Retinal pigment epithelial cell (primary cell): ENCODE measurements at places on chromosomes 16 and 17.

DNA sequence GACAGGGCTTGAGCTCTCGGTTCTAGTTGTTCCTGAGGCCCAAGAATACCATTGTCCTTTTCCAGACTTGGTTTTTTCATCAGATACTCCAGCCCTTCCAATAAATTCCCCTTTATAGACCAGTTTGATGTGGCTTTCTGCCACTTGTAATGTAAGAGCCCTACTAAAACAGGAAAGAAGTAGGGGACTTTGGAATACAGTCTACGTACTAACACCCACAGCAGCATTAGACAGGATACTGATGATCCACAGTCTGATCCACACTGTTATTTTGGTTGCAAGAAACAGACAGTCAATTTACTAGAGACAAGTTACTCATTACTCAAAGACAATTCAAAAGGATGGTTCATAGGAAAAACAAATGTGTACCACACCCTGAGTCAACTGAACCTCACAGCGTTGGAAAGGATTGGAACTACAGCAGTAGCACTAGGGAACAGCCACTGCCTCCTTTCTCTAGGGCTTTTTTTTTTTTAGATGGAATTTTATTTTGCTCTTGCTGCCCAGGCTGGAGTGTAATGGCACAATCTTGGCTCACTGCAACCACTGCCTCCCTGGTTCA, 45.9 kb upstream of the MED13 start:
- DNase-seq: no peak

GRCh38 chr17:72474243-72474642, 353.4 kb downstream of the SOX9 start:
- no peak for DNase-seq

GRCh38 chr17:44267818-44268490, at the start of gene SLC4A1:
TSS of gene SLC4A1 (minus strand) at chr17:44268135. CDS start at chr17:44262866, 5,269 bp downstream.
- no peak for DNase-seq

DNA sequence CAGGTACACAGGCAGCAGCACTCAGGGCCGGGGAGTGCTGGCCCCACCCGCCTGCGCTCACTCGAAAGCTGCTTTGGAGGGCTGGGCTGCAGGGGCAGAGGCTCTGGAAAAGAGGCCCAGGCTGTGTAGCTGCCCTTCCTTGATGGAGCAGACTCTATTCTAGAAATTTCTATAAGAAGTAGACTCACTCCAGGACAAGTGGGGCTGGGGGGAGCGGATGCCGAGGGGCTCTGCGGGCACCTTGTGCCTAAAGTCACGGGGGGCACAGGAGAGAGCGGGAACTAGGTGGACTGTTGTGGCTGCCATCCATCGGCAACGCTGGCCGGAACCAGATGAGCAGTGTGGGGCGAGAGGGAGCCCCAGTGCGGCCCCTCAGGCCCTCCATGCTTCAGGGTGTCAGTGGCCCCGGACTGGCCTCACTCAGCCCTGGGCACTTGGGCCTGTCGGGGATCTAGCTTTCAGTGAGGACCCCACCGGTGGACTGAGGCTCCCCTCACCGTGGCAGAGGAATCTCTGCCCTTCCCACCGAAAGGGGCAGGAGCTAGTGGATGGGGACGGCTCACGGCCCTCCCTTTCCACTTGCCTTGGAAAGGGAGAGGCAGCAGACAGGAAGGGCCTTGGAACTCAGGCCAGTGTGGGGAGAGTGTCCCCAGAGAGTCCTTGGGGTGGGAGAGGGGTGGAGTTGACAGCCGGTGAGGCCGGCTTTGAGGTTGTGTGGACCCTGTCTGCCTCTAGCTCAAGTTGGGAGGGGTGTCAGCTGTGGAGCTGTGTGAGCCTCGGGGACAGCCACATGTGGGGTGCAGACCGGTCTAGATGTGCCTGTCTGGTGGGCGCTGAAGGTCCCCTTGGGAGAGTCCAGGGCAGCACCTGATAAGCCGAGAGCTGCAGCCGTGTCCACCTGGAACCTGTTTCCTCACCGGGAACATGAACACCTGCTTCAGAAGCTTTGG, 16.6 kb downstream of the ENDOV start:
- no peak for DNase-seq

GRCh38 chr16:81449241-81449640, 4.6 kb downstream of the CMIP start:
- DNase-seq: no peak

GRCh38 chr16:85306071-85306792, 194.0 kb upstream of the CIBAR2 start:
- DNase-seq: peak; percentile 94

GRCh38 chr17:37694734-37695133, 50.1 kb downstream of the HNF1B start:
- DNase-seq: no peak

- no peak for DNase-seq
Measured at GRCh38 chr16:82584553-82585152, 42.1 kb upstream of the CDH13 start.

GRCh38 chr17:61635913-61636432, 45.0 kb upstream of the NACA2 start:
- DNase-seq: peak; percentile 7

DNA sequence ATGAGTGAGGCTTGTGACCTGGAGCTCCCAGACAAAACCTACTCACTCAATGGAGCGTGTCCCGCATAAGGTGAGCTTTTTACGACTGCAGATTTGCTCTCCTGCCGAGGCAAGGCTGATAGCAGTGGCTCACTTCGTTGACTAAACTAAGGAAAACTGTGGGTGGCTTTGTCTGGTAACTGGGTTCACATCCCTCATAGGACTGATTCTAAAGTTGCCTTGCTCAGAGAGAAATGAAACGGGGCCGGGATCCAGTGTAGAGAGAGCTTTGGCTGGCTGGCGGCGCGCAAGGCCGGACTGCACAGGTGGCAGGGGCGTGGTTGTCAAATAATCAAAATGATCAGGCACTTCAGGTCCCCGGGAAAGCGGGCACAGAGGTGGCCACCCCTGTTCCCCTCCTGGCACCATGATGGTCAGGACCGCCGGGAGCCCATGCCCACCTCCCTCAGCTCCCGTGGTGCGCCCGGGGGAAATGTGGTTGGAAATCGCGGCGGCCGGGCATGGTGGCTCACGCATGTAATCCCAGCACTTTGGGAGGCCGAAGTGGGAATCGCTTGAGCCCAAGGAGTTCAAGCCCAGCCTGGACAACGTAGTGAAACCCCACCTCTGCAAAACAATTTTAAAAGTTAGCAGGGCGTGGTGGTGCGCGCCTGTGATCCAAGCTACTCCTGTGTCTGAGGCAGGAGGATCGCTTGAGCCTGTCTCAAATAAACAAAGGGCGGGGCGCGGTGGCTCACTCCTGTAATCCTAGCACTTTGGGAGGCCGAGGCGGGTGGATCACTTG, 26.6 kb upstream of the OR1F1 start:
- DNase-seq: no peak

GRCh38 chr17:39229274-39229913, 3.6 kb upstream of the STAC2 start:
- no peak for DNase-seq

DNA sequence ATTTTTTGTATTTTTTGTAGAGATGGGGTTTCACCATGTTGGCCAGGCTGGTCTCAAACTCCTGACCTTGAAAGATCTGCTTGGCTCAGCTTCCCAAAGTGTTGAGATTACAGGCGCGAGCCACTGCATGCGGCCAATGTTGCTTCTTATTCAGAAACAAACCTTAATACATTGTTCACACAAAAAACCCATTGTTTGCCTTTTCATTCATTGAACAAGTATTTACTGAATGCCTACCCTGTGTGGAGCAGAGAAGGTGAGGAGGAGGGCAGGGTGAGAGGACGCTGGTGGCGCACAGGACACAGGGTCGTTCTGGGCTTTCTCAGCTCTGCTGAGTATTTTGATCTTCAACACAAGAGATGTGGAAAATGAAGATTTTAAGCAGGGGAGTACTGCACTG, 8.0 kb upstream of the KRT23 start:
- no peak for DNase-seq

DNA sequence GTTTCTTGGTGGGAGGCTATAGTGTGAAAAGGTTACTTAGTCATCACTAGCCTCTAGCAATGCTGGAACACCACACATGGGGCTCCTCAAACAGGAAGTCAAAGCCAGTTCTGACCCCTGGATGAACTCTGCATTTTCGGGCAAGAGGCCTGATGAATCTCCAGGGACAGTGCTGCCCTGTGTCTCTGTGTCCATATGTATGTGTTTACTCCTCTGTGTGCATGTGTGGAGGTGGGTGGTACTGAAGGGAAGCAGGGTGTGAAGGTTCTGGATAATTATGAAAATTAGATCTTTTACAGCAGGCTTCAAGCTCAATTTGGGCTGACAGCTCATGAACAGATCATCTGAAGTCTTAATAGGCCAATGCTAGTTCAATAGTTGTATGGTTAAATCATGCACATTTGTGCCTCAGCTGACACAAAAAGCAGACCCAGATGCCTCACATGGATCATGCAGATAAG, 133.6 kb downstream of the SNX11 start:
- peak; percentile 58 for DNase-seq

GRCh38 chr17:35612924-35613521, 25.9 kb downstream of the AP2B1 start:
- peak; percentile 10 for DNase-seq

DNA sequence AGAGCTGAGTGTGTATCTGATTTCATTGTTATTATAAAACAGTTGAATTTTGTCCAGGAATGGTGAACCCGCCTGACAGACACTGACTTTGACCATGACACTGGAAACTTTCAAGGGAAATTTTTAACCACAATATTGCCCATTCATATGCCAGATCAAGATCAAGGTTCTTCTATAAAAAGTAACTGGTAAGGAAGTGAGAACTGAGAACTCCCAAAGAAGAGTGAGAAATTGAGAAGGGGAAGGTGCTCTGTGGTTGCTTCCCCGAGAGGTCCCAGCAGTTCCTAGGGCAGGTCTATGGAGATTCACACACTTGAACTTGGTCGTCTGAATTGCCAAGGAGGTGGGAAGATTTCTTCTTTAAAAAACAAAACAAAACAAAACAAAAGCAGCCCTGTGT, 27.3 kb downstream of the SLC6A4 start:
- DNase-seq: no peak

GRCh38 chr16:23398987-23399805, 53.8 kb downstream of the COG7 start:
- DNase-seq: peak; percentile 74

DNA sequence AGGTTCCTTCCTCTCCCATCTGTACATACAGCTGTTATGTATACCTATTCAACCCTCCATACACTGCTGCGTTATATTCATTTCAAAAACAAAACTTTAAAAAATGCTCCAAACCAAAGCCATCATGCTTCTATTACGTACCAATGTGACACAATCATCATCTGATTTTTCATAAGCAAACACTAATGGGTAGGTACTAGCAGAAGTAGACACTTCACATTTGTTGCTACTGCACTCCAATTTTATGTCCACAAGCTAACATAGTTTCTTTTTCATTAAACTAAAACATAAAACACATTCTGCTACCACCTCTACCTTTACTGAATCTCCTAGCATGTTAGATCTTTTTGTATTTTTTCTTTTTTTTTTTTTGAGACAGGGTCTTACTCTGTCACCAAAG, 57.5 kb downstream of the PARN start:
- DNase-seq: no peak

DNA sequence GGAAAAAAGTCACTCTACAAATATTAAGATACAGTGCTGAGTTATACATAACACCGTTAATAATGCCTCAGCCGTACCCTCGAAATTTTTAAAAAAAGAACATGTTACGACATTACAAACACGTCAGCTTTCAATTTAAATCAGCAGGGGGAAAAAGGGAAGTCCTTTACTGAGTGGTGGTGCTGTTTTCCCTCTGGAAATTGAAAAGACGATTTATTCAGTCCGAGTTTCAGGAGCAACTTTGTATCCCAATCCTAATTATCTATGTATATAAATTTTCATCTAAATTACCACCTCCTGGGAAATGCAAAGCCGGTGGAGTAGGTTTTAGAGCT, 1.3 kb downstream of the NETO2 start:
- DNase-seq: no peak

- no peak for DNase-seq
Measured at GRCh38 chr17:65559804-65560627, 1.4 kb downstream of the AXIN2 start.

- no peak for DNase-seq
Measured at GRCh38 chr16:17294856-17295255, 175.9 kb downstream of the XYLT1 start.

- DNase-seq: no peak
Measured at GRCh38 chr17:83191388-83192160, 112.2 kb downstream of the METRNL start.

- DNase-seq: no peak
Measured at GRCh38 chr17:74393346-74393942, 26.1 kb downstream of the GPR142 start.

DNA sequence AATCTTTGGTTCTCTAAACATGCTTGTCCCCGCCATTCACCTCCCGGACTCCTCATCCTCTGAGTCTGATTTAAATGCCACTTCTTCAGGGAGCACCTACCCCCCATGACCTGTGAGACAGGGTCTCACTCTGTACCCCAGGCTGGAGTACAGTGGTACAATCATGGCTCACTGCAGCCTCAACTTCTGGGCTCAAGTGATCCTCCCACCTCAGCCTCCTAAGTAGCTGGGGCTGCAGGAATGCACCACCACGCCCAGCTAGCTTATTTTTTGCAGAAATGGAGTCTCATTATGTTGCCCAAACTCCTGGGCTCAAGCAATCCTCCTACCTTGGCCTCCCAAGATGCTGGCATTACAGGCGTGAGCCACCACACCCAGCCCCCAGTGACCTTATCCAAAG, 12.8 kb upstream of the CPSF4L start:
- no peak for DNase-seq

DNA sequence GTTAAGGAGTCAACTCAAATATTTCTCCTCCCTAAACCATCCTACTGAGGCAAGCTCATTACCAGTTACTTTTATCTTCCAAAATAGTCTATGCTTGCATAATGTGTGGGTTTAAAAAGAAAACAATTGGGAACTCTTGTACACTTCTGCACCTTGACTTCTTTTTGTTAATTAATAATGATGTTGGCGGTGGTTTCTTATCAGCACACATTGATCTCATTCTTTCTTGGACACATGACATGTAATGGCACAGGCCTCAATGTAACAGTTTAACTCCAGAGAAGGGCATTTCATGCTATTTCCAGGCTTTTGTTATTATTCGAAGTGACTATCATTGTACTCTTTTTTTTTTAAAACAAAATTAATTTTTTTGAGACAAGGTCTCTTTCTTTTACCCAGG, 7.8 kb downstream of the PLCG2 start:
- DNase-seq: no peak

- DNase-seq: no peak
Measured at GRCh38 chr16:1045310-1045992, 27.1 kb upstream of the SSTR5 start.

DNA sequence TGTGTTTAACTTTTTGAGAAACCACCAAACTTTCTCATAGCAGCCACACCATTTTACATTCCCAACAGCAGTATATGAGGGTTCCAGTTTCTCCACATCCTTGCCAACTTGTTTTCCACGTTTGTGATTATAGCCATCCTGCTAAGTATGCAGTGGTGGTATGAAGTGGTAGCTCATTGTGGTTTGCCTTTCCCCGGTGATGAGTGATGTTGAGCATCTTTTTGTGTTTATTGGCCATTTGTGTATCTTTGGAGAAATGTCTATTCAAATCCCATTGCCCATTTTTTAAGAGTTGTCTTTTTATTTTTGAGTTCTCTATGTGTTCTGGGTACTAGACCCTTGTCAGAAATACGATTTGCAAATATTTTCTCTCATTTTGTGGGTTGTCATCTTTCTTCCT, 17.4 kb downstream of the SF3B3 start:
- DNase-seq: no peak
